ENCODE measurements at places on chromosomes 5 and 9. TPM values are rescaled to one million over a fixed set of nuclear protein-coding genes. Genes with fewer than 3 reads are reported as not detected.

The VLDLR gene
- total RNA-seq, result 4.5 TPM

The ENTR1 gene
- 69.9 TPM for total RNA-seq

The CATSPER3 gene
- 0.95 TPM for total RNA-seq

The STK32A gene
- not detected for total RNA-seq

The TICAM2 gene
- 1.00 TPM for total RNA-seq

The TRIM36 gene
- total RNA-seq, result 0.16 TPM

The FBXL7 gene
- not detected for total RNA-seq

The PCDHGA8 gene
- total RNA-seq, result 0.18 TPM

The ZNF879 gene
- 3.2 TPM for total RNA-seq

The PCA3 gene
- total RNA-seq, result not detected

The TCF7 gene
- total RNA-seq, result 30.8 TPM

The NEUROG1 gene
- total RNA-seq, result not detected
